ENCODE measurements at places on chromosomes 5 and 9. TPM values are rescaled to one million over a fixed set of nuclear protein-coding genes. Genes with fewer than 3 reads are reported as not detected.

- no peak for DNase-seq
Observed at GRCh38 chr5:137635521-137635921, 100.4 kb downstream of the KLHL3 start.

DNA sequence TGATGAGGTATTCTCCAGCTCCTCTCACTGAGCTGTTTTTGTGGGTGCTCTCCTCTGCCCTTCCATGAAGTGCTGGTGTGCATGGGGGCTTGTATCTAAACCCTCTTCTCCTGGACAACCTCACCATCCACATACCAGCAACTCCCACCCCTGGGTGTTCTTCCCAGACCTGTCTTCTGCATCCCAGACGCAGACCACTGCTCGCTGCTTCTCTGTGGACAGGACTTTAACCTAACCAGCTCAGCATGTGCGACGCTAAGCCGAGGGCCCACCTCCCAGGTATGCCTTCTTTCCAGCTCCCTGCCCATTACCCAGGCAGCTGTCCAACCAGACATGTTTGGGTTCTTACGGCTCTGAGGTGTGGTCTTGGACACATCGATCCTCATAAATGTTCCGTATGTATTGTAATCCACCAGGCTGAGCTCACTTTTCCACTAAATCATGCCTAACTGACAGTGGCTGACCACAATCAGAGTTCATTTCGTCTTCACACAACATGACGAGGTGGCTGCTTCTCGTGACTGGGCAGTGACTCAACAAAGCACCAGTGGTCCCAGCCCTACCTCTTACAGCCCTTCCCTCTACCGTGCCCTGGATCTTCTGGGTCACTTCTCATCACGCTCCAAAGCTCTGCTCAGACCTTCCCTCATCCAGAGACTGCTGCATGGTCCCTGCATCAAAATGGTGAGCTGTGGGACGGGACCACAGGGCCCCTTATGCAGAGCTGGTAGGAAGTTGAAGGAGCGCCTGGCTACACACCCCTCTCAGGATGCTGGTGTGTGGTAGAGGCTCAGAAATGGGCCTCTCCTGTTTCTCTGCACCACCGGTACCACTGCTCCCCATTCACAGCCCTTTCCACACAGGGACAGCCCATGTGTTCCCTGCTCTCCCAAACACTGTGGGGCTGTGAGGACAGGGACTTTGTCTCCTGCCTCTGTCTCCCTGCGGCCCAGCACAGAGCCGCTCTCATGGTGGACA, 9.6 kb upstream of the PTGES2 start:
- DNase-seq, result no peak

DNA sequence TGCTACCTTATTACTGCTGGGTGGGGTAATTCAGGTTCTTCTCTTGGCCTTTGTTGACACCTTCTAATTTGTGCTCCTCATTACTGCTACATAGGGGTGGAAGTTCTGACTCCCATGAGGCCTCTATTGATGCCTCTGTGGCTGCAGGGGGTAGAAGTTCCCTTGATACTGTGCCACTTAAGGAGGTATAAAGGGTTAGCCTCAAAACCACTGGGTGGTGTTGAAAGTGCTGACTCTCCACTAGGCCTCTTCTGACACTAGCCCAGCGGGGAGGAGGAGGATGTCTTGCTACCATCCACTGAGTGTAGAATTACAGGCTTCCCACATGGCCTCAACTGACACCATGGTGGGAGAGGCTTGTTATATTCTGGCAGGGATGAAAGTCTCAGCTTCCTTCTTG, 36.7 kb upstream of the CCDC112 start:
- no peak for DNase-seq

- DNase-seq, result no peak
Observed at GRCh38 chr5:39238366-39239105, 19.2 kb upstream of the FYB1 start.

GRCh38 chr5:136251502-136252169, 58.7 kb upstream of the SMIM32 start:
- no peak for DNase-seq

DNA sequence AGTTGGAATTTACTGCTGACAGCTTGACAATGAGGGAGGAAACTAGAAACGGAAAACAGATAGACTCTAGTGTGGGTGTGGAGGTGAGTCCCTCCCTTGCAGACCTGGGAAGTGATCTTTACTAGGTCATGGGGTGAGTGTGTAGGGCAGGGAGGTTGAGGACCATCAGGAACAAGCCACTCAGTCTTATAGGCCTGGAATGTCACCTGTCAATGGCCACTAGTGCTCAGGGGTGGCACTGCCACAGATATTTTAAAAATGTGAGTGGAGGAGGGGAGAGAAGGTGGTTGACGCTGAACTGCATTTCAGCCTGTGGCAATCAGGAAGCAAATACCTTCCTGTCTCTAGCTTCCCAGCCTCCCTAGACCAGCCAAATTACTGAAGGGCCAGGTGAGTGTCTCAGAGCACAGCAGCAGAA, 9.0 kb downstream of the OR2S2 start:
- no peak for DNase-seq

The CTNNAL1 gene
- 19.8 TPM for total RNA-seq

Data from activated T-helper 2 cell treated with anti-CD3 and anti-CD28 coated beads, Interferon-gamma antibody, Interleukin-2, Interleukin-4, amounts not matched to agents 10 μg/mL and 5 μg/mL and 100 μg/mL, durations not matched to agents 14 hours and 24 hours and 36 hours (primary cell).